Pericardium fibroblast (primary cell): ENCODE measurements at places on chromosomes 2 and 18. TPM values are rescaled to one million over a fixed set of nuclear protein-coding genes. Genes with fewer than 3 reads are reported as not detected.

The BARD1 gene
- 5.6 and 7.6 TPM in 2 replicates for total RNA-seq

The HOXD12 gene
- not detected in 2 replicates for total RNA-seq

The TGIF1 gene
- 73.5 and 95.0 TPM in 2 replicates for total RNA-seq

The CPSF3 gene
- 20.0 and 21.3 TPM in 2 replicates for total RNA-seq

The CYRIA gene
- 0.23 and 0.51 TPM in 2 replicates for total RNA-seq

The PCARE gene
- total RNA-seq, result not detected in 2 replicates

The SLC4A5 gene
- under 0.01 TPM in 1 of 2 replicates, not detected in the other for total RNA-seq

The FRZB gene
- total RNA-seq, result 0.60 and 0.82 TPM in 2 replicates

The CNTNAP5 gene
- total RNA-seq, result under 0.01 TPM in 1 of 2 replicates, not detected in the other

The SH3YL1 gene
- total RNA-seq, result 32.1 and 37.0 TPM in 2 replicates

The CYTIP gene
- not detected in 2 replicates for total RNA-seq

The HOXD13 gene
- total RNA-seq, result not detected in 2 replicates

The PARD3B gene
- 5.3 and 6.8 TPM in 2 replicates for total RNA-seq

The ANKRD30BL gene
- total RNA-seq, result not detected in 2 replicates

The C2orf66 gene
- not detected in 2 replicates for total RNA-seq

The ARID5A gene
- total RNA-seq, result 6.1 and 8.3 TPM in 2 replicates

The GCFC2 gene
- 12.2 and 24.2 TPM in 2 replicates for total RNA-seq

The KLHL30 gene
- total RNA-seq, result 0.12 and 1.3 TPM in 2 replicates

The BCL11A gene
- total RNA-seq, result 0.12 and 1.3 TPM in 2 replicates

The UGT1A6 gene
- total RNA-seq, result not detected in 2 replicates

The KCNS3 gene
- 1.2 TPM in 1 of 2 replicates, not detected in the other for total RNA-seq

The BOLL gene
- not detected in 2 replicates for total RNA-seq

The NT5DC4 gene
- total RNA-seq, result not detected in 2 replicates

The MC4R gene
- total RNA-seq, result not detected in 2 replicates

The NPHP1 gene
- 1.6 and 1.9 TPM in 2 replicates for total RNA-seq

The SLC19A3 gene
- 0.85 and 1.8 TPM in 2 replicates for total RNA-seq

The RAB27B gene
- 0.93 and 1.9 TPM in 2 replicates for total RNA-seq

The AQP12A gene
- total RNA-seq, result not detected in 2 replicates

The RNU2-63P gene
- total RNA-seq, result 106 TPM in 1 of 2 replicates, not detected in the other

The SALL3 gene
- total RNA-seq, result 0.12 TPM in 1 of 2 replicates, not detected in the other

The KCNF1 gene
- not detected in 2 replicates for total RNA-seq

The CYS1 gene
- 2.1 and 2.3 TPM in 2 replicates for total RNA-seq

The ANO7 gene
- 0.51 and 0.70 TPM in 2 replicates for total RNA-seq

The ABCB11 gene
- total RNA-seq, result 1.2 TPM in 1 of 2 replicates, not detected in the other

The MYO7B gene
- not detected in 2 replicates for total RNA-seq

The ACKR3 gene
- total RNA-seq, result 4.9 and 15.8 TPM in 2 replicates

The SFT2D3 gene
- 6.0 and 7.8 TPM in 2 replicates for total RNA-seq

The TDRD15 gene
- total RNA-seq, result not detected in 2 replicates

The OSGEPL1 gene
- 3.4 and 3.9 TPM in 2 replicates for total RNA-seq

The XDH gene
- total RNA-seq, result not detected in 2 replicates

The ELOA2 gene
- total RNA-seq, result not detected in 2 replicates

The FAM237A gene
- not detected in 2 replicates for total RNA-seq

The TFCP2L1 gene
- not detected in 2 replicates for total RNA-seq

The DNAJC10 gene
- total RNA-seq, result 67.1 and 100 TPM in 2 replicates

The DSC3 gene
- 2.8 and 58.1 TPM in 2 replicates for total RNA-seq

The DSEL gene
- total RNA-seq, result 23.8 and 32.3 TPM in 2 replicates

The ITPRIPL1 gene
- total RNA-seq, result 0.34 and 0.35 TPM in 2 replicates

The NCKAP5 gene
- total RNA-seq, result 0.09 and 0.12 TPM in 2 replicates

The LRRC30 gene
- total RNA-seq, result not detected in 2 replicates

The KIAA2012 gene
- not detected in 2 replicates for total RNA-seq

The CCBE1 gene
- total RNA-seq, result 6.9 and 24.2 TPM in 2 replicates

The ADD2 gene
- 0.12 and 1.2 TPM in 2 replicates for total RNA-seq

The UGT1A7 gene
- not detected in 2 replicates for total RNA-seq

The PSME4 gene
- total RNA-seq, result 15.9 and 20.9 TPM in 2 replicates

The ARHGAP28 gene
- total RNA-seq, result 20.3 and 24.1 TPM in 2 replicates

The FAM124B gene
- total RNA-seq, result not detected in 2 replicates

The TCF4 gene
- total RNA-seq, result 20.7 and 32.9 TPM in 2 replicates

The SYT4 gene
- total RNA-seq, result not detected in 2 replicates

The GLI2 gene
- 10.6 and 13.5 TPM in 2 replicates for total RNA-seq
